ENCODE measurements at places on chromosomes 2 and 18. TPM values are rescaled to one million over a fixed set of nuclear protein-coding genes. Genes with fewer than 3 reads are reported as not detected.

Gene VWA3B
- 0.04 TPM for polyA plus RNA-seq

Gene MALL
- polyA plus RNA-seq: not detected

Gene MTCL1
- 53.0 TPM for polyA plus RNA-seq

Gene MDH1B
- polyA plus RNA-seq: 11.8 TPM

Gene SMC6
- polyA plus RNA-seq: 4.7 TPM

Gene ABCB11
- polyA plus RNA-seq: 0.03 TPM

Gene RFTN2
- 21.6 TPM for polyA plus RNA-seq

Gene APOB
- not detected for polyA plus RNA-seq

Gene ACTG2
- polyA plus RNA-seq: not detected

Gene ARHGEF33
- polyA plus RNA-seq: 130 TPM

Gene PJVK
- 6.1 TPM for polyA plus RNA-seq

Gene HOXD11
- not detected for polyA plus RNA-seq
